ENCODE measurements at places on chromosomes 4 and X.

- no peak for DNase-seq
These were observed 887.6 kb downstream of the PCDH19 start for GRCh38 chrX:99522450-99522849.

GRCh38 chr4:138052806-138053632 is 189.1 kb downstream of the SLC7A11 start:
- no peak for DNase-seq

GRCh38 chr4:60724623-60725022 is 475.5 kb upstream of the ADGRL3 start:
- no peak for DNase-seq

DNA sequence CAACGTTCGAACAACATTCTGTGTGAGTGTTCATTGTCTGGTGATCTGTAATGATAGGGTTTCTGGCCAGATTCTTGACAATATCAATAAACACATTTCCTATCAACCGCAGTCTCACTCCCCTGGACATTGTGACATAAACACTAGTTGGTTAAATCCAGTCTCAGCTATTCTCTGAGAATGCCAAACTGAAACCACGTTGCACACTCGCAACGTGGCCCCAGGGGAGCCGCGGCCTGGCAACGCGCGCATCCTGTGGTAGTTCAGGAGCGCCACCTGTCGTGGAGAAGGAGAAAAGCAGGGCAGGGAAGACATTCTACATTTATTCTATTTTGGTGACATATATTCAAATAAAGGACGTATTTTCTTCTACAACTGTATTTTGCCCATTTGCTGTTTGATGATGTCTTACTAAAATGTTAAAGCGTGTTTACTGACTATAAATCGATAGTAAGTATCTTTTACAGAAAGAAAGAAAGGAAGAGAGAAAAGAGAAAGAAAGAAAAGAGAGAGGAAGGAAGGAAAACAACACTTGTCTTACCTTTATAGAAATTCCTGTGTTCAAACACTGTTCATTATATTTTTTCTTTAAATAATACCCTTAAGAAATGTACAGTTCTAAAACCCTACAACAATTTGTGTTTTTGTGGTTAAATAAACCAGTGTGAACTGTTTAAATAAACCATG is 738.3 kb upstream of the FRG1 start:
- peak; percentile 59 for DNase-seq

DNA sequence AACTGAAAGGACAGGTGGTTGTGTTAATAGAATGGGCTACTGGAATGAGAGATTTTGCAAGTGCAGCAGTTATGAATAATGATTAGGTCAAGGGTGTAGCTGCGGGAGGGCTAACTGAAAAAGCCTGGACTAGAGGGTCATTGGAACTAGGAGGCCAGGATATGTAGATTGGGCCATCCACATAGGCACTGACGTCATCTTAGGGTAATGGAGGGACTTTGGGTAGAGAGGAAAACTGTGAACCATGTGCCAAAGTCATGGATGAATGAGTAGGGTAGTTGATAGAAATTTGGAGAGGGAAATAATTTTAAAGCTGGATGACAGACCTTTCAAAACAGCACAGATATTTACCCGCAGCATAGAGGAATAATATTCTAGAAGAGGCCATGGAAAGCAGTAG is 123.6 kb upstream of the SLITRK2 start:
- no peak for DNase-seq

DNA sequence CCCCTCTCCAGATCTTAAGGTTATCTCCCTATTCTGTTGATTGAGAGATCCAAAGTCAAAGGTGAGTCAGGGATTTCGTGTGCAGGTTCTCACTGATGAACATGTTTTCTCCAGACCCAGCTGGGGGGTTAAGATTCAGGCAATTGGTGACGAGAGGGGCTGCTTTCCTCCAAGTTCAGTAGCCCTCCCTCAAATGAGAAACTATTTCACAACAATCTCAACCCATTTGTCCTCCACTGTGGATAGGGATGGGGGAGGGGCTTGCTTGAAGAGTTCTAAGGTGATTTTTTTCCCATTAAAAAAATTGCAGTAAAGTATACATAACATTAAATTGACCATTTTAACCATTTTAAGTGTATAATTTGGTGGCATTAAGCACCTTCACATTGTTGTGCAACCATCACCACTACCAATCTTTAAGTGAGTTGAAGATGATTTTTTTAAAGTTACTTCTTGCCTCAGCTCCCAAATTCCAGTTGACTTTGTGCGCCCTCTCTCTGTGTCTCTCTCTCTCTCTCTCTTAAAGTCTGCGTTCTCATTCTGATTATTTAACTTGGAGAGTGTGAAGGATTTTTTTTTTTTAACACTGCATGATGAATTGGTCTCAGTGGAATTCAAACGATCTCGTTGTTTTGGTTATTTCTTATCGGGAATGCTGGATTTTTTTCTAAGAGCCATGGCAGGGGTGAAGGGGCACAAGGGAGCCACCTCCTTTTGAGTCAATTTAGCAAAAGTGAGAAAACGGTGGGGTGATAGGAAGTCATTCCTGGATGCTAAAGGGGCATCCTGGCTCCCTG is 175.9 kb downstream of the SHROOM3 start:
- DNase-seq, result no peak

GRCh38 chr4:186854256-186854655 is 130.6 kb upstream of the FAT1 start:
- DNase-seq, result no peak

GRCh38 chrX:793216-793770 is 162.7 kb downstream of the SHOX start:
- DNase-seq, result no peak

GRCh38 chr4:122930862-122931261 is 8.5 kb upstream of the NUDT6 start:
- no peak for DNase-seq

GRCh38 chr4:167966143-167966542 is 126.2 kb upstream of the ANXA10 start:
- no peak for DNase-seq

GRCh38 chr4:140901736-140902336 is 145.7 kb upstream of the TBC1D9 start:
- DNase-seq, result no peak

DNA sequence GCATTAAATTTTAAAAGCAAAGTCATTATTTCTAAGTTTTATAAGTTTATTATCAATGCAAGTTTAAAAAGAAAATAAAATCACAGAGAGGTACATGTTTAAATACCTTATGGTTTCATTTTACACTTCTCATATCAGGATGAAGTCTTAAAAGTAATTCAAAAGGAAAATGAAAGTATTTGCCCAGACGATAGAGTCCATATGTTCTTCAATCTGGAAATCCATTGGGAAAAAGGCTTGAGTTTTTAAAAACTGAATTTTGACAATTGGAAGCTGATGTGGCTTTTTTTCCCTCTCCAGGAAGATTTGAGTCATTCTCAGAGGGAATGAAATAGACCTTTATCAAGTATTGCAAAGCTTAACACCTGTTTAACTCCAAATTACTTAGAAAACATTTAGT is 37.1 kb downstream of the MAB21L2 start:
- DNase-seq, result no peak

GRCh38 chrX:111167334-111167733 is 71.3 kb downstream of the PAK3 start:
- no peak for DNase-seq

DNA sequence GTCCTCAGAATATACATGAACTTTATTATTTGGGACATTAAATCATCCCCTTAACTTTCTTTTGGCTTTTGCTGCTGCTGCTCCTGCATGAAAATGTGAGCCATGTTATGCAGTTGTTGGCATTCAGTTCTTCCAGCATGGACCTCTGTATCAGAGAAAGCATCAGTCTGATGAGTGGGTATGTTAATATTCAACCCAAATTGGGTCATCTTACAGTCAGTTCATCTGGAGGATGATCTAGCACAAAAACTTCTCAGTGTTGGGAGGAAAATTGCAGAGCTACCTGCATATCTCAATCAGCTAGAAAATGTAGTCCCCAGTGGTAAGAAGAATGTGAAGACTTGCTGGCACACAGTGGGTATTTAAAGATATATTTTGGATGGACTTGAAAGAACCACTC is 96.7 kb downstream of the IL1RAPL2 start:
- DNase-seq, result no peak

GRCh38 chrX:39442332-39442731 is 641.1 kb downstream of the MID1IP1 start:
- DNase-seq, result no peak

DNA sequence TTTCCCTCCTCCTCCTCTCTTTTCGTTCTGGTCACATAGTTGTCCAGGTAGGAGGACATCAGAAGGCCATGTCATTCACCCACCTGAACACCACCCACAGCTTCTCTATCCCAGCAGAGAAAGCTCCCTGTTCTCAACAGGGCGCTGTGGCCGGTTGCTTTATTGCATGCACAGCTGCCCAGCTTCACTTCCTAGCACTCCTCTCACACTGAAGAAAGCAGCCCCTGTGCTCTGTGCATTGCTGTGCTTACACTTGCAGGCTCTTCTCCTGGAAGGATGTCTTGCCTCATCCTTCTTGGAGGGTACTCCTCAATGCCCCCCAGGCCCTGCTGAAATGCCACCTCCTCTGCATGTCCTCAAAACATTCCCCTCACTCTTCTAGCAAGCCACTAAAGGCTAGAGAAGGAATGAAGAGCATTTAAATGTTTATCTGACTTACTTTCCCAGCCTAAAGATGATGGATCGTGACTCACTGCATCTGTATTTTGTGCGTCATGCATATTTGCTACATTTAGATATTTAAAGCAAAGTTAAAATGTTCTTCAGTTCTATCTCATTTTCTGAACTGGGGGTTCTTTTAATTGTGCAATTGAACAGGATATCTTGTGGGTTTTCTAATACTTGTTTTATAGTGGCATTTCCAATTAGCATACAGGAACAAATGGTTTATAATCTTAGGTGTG is 186.4 kb upstream of the PUDP start:
- no peak for DNase-seq

GRCh38 chrX:11341274-11342201 is 48.3 kb downstream of the AMELX start:
- no peak for DNase-seq

DNA sequence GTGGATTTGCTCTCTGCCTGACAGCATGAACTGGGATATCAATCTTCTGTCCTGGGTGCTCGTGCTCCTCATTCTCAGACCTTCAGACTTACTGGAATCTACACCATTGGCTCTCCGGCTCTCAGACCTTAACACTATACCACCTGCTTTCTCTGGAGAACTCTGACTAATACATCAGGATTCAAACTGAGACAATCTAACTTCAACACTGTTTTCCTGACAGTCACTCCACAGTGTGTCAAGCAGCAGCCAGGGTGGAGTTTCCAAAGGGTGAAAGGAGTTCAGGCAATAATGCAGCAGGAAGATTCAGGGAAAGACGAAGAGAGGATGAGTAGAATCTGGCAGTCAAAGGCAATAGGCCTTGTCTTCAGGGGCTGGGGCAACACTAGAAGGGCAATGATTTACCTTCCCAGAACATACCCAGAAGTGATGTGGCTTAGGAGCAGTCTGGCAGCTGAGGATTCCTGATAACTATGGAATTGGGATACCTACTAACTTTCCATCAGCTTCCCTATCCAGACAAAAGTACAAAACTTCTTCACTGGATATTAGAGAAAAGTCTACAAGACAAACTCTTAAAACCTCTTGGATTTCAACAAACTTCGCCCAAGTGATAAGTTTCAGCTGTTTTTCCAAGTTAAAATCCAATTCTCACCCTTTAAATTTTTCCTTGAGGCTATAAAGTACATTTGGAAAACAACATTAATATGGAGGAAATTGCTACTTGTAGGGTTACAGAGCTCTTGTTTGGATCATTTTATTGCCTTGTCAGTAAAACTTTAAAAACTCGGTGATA is 58.4 kb upstream of the SLIT2 start:
- DNase-seq, result no peak

- DNase-seq, result no peak
These were observed 1440.2 kb downstream of the ADGRL3 start for GRCh38 chr4:62640296-62640695.

DNA sequence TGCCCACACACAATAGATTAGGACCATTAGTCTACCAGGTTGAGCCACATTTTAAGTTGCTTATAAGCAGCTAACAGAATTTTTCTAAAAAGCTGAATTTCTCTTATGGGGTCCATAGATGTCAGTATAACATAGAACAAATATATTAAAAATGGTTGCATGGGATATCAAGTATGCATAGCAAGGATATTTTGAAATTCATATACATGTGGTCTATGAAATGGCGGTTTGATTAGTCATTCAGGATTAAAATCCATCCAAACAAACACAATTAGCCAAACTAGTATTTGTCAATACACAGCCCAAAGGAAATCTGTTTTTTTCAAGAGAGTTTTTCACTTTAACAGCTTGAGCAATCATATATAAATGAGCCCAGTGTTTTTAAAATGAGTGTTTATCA is 33.5 kb upstream of the AMOT start:
- DNase-seq, result no peak

DNA sequence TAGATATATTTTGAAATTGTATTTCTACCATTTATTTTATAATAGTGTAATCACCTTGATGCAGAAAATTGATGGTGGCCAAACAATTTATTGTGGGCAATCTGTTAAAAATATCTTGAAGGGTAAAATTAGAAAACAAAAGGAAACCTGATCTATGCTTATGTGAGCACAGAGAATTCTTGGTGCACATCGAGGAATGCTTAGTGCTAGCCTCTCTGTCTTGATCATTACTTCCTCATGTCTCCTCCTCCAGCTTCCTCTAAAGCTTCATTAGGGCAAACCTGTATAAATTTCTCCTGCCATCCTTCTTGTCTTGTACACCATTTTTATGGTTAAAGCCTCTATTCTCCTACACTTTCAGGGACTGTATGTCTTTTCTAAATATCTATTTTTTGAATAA is 725.8 kb downstream of the RAPGEF2 start:
- no peak for DNase-seq

- DNase-seq, result no peak
These were observed 1170.8 kb upstream of the PCDH7 start for GRCh38 chr4:29549342-29549741.

DNA sequence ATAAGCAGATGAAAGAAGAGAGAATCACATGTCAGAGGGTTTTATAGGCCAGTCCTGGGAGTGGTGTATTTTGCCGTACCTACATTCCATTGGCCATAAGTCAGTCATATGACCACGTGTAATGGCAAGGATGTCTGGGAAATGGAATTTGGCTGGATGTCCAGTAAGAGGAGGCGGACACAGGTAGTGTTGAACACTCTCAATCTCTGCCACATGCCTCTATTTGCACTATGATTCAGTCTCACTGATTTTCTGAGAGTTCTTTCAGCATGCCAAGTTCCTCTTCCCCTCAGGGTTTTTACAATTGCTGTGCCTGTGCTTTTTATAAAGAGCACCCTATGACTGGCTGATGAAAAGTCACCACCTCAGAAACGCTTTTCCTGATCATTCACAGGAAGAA is 164.2 kb upstream of the GPR101 start:
- no peak for DNase-seq

All from endothelial cell (in vitro differentiated cells).